ENCODE measurements at places on chromosomes 16 and 17. TPM values are rescaled to one million over a fixed set of nuclear protein-coding genes. Genes with fewer than 3 reads are reported as not detected.

- peak; percentile 48 for DNase-seq
- peaks cover 3% of the 10 kb centered on the region for H3K36me3 ChIP-seq
- peak overlapping the region; percentile 52 for H3K27ac ChIP-seq
- no peaks in the 10 kb centered on the region for H3K27me3 ChIP-seq
Measured at GRCh38 chr17:59853168-59853918, 39.4 kb downstream of the TUBD1 start.

NPTX1 gene
- 5.2 TPM for total RNA-seq

GRCh38 chr17:81923302-81924260, 4.0 kb downstream of the MAFG start:
- peak overlapping the region; percentile 26 for H3K4me3 ChIP-seq
- peaks cover 12% of the 10 kb centered on the region for H3K4me1 ChIP-seq
- no peak for DNase-seq
- no peaks in the 10 kb centered on the region for H3K27me3 ChIP-seq
- peak overlapping the region; percentile 58 for H3K27ac ChIP-seq

DNA sequence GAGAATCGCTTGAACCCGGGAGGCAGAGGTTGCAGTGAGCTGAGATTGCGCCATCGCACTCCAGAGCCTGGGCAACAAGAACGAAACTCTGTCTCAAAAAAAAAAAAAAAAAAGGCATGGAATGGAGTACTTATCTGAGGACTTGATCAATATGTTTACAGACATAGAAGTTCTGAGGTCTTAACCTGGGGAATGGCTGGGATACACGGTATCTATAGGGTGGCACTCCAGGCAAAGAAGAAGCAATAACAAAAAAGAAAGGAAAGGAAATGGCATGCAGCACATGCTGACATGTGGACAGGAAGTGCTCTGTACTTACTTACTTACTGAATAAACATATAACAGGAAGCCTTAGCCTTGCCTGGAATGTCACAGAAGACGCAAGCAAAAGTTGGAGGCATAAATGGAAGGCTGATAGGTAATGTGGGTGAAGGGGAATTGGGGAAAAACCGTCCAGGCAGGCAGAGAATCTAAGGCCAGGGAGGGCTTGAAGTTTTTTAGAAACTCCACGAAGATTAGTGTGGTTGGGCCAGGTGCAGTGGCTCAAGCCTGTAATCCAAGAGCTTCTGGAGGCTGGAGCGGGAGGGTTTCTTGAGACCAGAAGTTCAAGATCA, 10.1 kb upstream of the SPOP start:
- peaks cover 5% of the 10 kb centered on the region for H3K36me3 ChIP-seq
- peaks cover 19% of the 10 kb centered on the region for H3K4me1 ChIP-seq
- peak overlapping the region; percentile 93 for H3K27ac ChIP-seq
- H3K27me3 ChIP-seq = no peaks in the 10 kb centered on the region
- DNase-seq = no peak
- no peak overlapping the region for H3K4me3 ChIP-seq

GRCh38 chr16:85862476-85863383, 36.2 kb upstream of the IRF8 start:
- no peaks in the 10 kb centered on the region for H3K36me3 ChIP-seq
- H3K4me3 ChIP-seq = no peak overlapping the region
- DNase-seq = no peak
- no peaks in the 10 kb centered on the region for H3K4me1 ChIP-seq

- peak overlapping the region; percentile 86 for H3K4me3 ChIP-seq
- DNase-seq = no peak
- peaks cover 11% of the 10 kb centered on the region for H3K4me1 ChIP-seq
- peaks cover 6% of the 10 kb centered on the region for H3K36me3 ChIP-seq
- peak overlapping the region; percentile 31 for H3K27ac ChIP-seq
Measured at GRCh38 chr17:16652847-16653366, 743 bp downstream of the ZNF624 start.

DNA sequence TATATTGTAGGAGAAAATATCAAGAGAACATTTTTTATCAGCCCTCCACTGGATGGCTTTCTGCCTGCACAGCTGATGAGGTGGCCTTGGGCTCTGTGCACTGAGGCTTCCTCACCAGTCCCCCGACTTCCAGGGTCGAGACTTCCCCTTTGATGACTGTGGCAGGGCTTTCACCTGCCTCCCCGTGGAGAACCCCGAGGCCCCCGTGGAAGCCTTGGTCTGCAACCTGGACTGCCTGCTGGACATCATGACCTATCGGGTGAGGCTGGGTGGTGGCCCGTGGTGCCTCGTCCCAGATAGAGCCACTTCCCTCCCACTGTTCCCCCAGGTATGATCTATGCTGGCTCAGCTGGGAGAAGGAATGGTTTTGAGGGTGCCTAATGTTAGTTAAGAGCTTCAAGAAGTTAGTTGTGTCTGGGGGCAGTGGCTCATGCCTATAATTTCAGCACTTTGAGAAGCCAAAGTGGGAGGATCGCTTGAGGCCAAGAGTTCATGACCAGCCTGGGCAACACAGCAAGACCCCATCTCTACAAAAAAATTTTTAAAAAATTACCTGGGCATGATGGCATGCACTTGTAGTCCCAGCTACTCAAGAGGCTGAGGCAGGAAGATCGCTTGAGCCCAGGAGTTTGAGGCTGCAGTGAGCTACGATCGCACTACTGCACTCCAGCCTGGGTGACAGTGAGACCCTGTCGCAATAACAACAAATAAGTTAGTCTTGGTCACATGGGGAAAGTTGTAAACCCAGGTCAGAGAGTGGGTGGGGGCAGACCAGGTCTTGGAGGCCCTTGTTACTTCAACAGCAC, 11.8 kb downstream of the FCSK start:
- H3K27ac ChIP-seq = no peak overlapping the region
- H3K4me3 ChIP-seq = no peak overlapping the region
- DNase-seq = no peak
- H3K27me3 ChIP-seq = no peaks in the 10 kb centered on the region

CHRNE gene
- 0.44 TPM for total RNA-seq

CDRT15L2 gene
- not detected for total RNA-seq

GRCh38 chr17:48375356-48375755, 54.7 kb downstream of the SKAP1 start:
- no peaks in the 10 kb centered on the region for H3K27me3 ChIP-seq
- H3K4me1 ChIP-seq = peaks cover 26% of the 10 kb centered on the region
- DNase-seq = no peak
- peaks cover 36% of the 10 kb centered on the region for H3K36me3 ChIP-seq
- no peak overlapping the region for H3K4me3 ChIP-seq

DNA sequence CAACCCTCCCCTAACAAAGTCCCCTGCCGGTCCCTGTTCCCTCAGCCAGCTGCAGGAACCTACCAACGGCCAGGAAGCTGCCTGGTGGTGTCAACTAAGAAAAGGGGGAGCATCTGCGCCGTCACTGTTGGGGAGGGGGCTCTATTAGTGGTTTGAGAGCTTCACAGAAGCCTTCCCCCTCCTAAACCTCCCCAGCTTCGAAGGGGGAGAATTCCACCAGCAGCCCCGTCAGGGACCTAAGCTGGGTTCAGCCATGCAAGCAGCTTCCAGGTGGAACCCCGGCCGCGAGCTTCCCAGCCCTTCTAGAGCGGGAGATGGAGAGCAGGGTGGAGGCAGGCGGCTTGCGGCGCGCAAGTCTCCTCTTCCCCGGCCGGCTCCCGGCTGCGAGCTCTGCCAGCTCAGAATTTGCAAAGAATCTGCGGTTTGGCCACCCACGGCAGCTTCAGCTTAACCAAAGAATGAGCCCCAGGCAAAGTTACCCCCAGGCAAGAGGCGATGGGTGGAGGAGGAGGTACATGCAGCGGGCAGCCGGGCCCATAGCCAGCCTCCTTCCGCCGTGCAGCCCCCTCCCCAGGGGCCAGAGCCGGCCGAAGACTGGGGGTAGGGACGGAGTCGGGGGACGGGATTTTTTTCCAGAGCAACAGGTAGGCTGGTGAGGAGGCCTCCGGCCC, 33.7 kb downstream of the DDX19A start:
- H3K4me3 ChIP-seq = peak overlapping the region; percentile 98
- peak overlapping the region; percentile 80 for H3K27ac ChIP-seq
- peak; percentile 54 for DNase-seq
- peaks cover 42% of the 10 kb centered on the region for H3K36me3 ChIP-seq
- H3K4me1 ChIP-seq = peaks cover 2% of the 10 kb centered on the region
- H3K27me3 ChIP-seq = no peaks in the 10 kb centered on the region

- no peaks in the 10 kb centered on the region for H3K27me3 ChIP-seq
- DNase-seq = no peak
- no peak overlapping the region for H3K27ac ChIP-seq
- no peak overlapping the region for H3K4me3 ChIP-seq
- peaks cover 7% of the 10 kb centered on the region for H3K4me1 ChIP-seq
Measured at GRCh38 chr16:58096249-58096648, 32.9 kb downstream of the CFAP20 start.

DNA sequence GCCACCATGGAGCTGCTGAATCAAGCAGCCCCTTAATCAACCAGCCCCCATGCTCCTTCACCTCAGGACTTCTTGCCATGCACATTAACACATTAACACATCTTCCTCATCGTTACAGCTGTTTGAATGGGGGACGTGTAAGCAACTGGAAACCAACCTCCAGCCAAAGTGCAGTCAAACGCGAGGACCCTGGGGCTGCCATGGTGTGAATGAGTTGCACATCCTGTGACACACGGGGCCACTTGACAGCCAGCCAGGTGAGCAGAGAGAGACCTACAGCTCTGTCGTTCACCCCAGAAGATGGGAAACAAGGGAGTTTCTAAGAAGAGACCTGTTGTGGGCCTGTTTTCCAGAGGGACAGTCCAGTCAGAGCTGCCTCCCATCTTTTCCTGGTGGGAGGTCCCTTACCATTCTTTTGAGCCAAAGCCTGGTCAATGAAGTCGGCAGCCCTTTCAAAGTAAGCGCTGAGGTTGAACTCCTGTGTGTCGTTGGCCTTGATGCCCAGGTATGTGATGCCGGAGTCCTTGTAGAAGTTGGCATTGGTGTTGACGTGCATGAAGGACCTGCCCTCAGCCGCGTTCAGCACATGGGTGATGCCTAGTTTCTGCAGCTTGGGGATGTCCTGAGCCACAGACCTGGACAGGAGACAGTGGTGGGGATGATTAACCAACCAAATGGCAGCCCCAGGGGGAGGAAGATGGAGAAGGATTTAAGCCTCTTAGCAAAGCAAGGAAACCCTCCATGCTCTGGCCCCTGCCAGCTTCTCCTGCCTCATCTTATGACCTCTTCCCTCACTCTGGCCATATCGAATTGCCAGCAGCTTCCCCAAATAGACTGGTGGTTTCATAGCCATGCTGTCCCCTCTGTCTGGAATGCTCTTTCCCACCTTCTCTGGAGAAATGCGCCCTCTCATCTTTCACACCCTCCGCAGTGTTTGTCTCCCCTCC, 4.2 kb downstream of the DUSP3 start:
- no peak overlapping the region for H3K4me3 ChIP-seq
- no peak for DNase-seq
- H3K36me3 ChIP-seq = peaks cover 12% of the 10 kb centered on the region
- H3K27me3 ChIP-seq = peaks cover 4% of the 10 kb centered on the region

GRCh38 chr17:64174686-64175456, 44.9 kb upstream of the ERN1 start:
- no peaks in the 10 kb centered on the region for H3K27me3 ChIP-seq
- no peaks in the 10 kb centered on the region for H3K4me1 ChIP-seq
- peaks cover 22% of the 10 kb centered on the region for H3K36me3 ChIP-seq
- no peak overlapping the region for H3K4me3 ChIP-seq
- DNase-seq = no peak

DNA sequence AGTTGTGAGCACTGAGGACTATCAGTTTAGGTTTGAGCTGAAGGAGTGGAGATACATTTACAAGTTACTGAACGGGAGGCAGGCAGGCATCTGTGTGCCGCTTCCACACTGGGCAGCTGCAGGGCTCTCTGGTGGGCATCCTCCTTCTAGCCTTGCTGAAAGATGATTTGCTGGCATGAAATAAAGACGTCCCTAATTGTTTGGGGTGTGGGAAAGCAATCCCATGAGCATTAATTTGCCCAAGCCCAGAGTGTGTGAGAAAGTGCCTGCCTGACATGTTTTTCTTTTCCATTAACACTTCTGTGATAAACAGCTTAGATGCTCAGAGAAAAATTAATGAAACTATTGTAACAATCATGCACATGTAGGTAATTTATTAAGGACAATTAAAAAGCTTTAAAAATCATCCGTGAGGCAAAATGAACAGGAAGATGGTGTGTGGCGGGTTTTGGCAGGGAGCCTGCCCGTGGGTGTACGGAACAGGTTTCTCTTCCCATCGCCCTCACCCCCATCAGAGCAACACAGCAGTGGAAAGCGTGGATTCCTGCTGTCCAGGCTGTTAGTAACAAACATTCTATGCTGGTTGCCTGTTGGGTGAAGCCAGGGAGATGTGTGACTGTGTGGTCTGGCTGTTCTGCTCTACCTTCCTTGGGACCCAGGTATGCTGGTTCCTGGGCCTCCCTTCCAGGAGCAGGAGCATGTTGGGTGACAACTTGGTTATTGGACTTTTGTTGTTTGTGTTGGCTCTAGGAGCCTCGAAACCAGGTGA, 191.9 kb downstream of the MSI2 start:
- no peak overlapping the region for H3K4me3 ChIP-seq
- peaks cover 32% of the 10 kb centered on the region for H3K36me3 ChIP-seq
- no peaks in the 10 kb centered on the region for H3K27me3 ChIP-seq
- H3K4me1 ChIP-seq = peaks cover 58% of the 10 kb centered on the region
- H3K27ac ChIP-seq = peak overlapping the region; percentile 58

- no peak for DNase-seq
- no peak overlapping the region for H3K4me3 ChIP-seq
- H3K27ac ChIP-seq = no peak overlapping the region
- H3K4me1 ChIP-seq = no peaks in the 10 kb centered on the region
Measured at GRCh38 chr17:17030515-17031211, 11.6 kb upstream of the MPRIP start.

PRSS22 gene
- not detected for total RNA-seq

SLFN12 gene
- total RNA-seq = 8.8 TPM

DNA sequence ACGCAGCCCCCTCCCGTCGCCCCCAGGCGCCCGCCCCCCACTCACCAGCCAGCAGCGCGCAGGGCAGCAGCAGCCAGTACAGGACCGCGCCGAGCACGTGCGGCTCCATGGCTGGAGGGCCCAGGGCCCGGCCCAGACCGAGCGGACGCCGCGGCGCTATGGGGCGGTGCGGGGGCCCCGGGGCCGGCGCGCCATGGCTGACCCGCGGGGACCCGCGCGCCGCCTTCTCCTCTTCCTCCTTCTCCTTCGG, 239 bp downstream of the PIEZO1 start:
- no peak for DNase-seq
- H3K27me3 ChIP-seq = no peaks in the 10 kb centered on the region
- no peak overlapping the region for H3K27ac ChIP-seq
- peaks cover 9% of the 10 kb centered on the region for H3K36me3 ChIP-seq
- H3K4me1 ChIP-seq = peaks cover 41% of the 10 kb centered on the region

- DNase-seq = no peak
- H3K36me3 ChIP-seq = no peaks in the 10 kb centered on the region
- H3K4me1 ChIP-seq = no peaks in the 10 kb centered on the region
- no peak overlapping the region for H3K27ac ChIP-seq
- no peak overlapping the region for H3K4me3 ChIP-seq
Measured at GRCh38 chr16:10688291-10688690, 6.4 kb downstream of the TEKT5 start.

DNA sequence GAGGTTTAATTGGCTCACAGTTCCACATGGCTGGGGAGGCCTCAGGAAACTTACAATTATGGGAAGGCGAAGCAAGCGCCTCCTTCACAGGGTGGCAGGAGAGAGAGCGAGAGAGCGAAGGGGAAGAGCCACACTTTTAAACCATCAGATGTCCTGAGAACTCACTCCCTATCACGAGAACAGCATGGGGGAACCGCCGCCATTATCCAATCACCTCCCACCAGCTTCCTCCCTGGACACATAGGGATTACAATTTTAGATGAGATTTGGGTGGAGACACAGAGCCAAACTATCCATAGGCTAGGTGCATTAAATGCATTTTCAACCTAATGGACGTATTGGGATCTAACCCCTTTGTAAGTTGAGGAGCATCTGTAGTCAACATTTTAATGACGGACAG, 4.9 kb upstream of the ANKRD40 start:
- no peak for DNase-seq
- no peak overlapping the region for H3K4me3 ChIP-seq
- H3K27ac ChIP-seq = no peak overlapping the region
- H3K36me3 ChIP-seq = no peaks in the 10 kb centered on the region
